ENCODE measurements at places on chromosomes 16 and 17. TPM values are rescaled to one million over a fixed set of nuclear protein-coding genes. Genes with fewer than 3 reads are reported as not detected.
A peak's percentile ranks its signal among the peaks of the same experiment; 100 is the strongest.

DNA sequence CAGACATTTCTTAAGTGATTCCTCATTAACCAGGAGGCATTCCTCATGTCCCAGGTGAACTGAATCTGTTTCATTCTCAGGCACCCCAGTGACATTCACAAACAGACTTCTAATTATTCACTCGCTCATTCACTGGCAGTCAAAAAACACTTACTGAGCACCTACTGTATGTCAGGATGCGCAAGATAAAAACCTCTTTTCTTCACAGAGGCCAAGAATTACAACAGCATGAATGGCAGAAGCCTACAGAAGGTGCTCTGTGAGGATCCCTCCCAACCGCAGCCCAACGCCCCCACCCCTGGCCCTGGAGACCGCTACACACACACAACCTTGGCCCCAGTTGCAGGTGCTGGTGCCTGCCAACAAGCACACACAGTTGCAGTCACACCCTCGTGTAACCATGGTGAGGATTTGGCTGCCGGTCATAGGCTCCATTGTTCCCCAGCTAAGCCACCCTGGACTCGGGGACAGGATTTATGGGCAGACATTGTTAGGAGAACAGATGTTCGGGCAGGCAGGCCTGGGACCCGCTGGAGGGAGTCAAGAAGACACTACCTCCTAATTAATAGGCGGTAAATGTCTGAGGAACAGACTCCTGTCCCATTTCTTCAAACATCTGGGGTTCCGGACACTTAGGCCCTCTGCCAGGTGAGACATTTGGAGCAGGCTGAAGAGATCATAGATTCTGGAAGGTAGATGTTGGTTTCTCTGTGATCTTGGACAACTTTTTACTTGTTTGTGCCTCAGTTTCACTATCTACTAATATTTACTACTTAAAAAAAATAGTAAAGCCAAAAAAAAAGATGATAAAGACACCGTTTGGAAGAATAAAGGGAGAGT lies 43.2 kb downstream of the CUEDC1 start:
- peak; percentile 97 for DNase-seq

GRCh38 chr17:28105501-28105900 lies 63.0 kb downstream of the NLK start:
- DNase-seq, result no peak

The MCRIP1 gene
- total RNA-seq, result 55.2 TPM

- no peak for DNase-seq
Measured at GRCh38 chr17:1244606-1245012, 25.6 kb upstream of the BHLHA9 start.

GRCh38 chr16:55418586-55418985 lies 60.4 kb upstream of the MMP2 start:
- peak; percentile 8 for DNase-seq

DNA sequence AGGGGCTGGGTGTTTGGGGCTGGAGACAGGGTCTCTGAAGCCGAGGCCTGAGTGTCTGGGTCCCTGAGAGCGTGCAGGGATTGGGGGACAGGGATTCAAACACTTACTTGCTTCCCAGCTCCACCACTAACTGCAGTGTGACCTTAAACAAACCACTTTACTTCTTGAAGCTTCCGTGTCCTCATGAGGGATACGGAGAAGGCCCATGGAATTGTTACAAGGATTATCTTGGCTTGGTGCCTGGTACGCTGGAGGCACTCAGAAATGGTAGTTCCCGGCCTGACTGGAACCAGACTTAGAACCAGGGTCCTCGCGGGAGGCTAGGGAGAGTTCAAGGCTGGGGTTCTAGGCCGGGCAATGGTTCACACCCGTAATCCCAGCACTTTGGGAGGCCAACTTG lies 2.9 kb upstream of the CXCL16 start:
- DNase-seq, result no peak

The TPSG1 gene
- not detected for total RNA-seq

DNA sequence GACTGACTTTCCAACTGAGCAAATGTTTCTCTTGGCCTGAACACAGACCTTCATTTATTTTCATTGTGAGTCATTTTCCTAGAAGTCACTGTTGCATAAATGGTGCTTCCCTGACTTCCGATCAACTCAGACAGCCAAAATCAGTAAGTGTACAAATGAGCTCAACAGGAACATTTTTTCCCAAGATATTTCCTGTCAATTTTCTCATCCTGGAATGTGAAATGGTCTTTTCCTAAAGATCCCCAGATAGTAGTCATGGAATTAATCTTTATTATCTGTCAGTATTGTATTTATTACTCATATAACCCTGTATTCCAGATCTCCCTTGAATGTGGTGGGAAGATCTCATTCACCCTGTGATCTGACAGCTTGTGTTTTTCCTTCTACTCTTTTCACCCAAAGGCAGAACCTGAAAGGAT lies 360.3 kb upstream of the KIF2B start:
- DNase-seq, result no peak

The KCNG4 gene
- not detected for total RNA-seq

The ACSM5 gene
- 5.6 TPM for total RNA-seq

The CLEC18C gene
- 0.81 TPM for total RNA-seq

DNA sequence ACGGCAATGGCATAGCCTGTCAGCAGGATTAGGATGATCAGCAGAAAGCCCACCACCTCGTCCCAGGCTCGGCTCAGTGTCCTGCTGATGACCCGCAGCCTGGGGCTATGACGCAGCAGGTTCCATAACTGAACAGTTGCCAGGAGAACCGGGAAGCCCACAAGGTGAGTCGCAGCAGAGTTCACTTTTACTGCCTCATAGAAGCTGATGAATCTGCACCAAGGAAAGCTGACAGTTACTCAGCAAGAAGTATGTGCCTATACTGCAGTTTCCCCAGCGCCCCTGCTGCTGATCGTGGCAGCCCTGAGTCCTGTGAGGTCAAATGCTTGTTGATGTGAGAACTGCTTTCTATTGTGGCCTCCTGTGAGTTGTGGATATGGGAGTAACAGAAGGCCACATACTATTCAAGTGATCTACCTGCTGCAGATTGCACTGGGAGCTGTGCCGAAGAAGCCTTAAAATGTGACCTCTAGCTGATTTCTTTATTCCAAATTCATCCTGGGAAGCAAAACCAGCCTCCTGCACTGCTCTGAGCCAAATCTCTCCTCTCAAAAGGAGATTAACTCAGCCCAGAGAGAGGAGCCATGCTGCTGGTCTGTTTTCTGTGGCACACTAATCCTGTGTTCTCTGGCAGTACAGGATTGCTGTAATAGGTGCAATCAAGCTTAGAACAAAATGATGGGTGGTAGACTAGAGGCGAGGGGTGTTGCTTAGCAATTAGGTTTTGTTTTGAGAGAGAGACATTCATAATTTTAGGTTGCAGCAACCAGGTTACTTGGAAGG lies 38.8 kb downstream of the IST1 start:
- no peak for DNase-seq

The CCL17 gene
- total RNA-seq, result not detected

DNA sequence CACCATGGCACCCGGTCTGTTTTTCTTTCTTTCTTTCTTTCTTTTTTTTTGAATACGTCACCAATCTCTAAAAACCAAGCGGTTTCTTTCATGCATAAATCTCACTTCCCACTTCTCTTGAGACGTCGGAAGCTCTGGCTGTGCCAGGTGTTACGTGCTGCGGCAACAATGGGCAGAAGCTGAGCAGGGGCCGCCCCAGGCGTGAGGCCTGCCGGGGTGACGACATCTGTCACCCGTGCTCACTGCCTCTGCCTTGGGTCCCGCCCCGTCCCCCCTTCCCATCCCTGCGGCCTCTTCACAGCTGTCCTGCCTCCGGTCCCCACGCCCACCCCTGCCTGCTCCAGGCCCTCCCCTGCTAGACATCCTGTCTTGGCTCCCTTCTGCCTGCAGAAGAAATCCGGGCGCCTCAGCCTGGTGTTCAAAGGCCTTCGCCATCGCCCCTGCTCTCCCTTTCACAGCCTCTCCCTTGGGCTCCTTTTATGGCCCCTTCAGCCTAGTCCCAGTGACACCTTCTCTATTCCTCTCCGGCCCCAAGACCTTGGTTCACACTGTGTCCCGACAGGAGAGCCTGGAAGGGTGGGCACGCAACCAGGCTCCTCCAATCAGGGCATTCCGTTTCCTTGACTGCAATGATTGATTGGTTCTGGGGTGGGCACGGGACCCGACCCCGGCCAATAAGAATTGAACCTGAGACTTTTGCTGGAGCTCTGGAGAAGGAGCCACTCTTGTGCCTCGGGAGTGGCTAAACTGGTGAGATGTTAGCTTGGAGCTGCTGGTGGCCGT lies 4.8 kb downstream of the P2RX1 start:
- DNase-seq, result no peak

GRCh38 chr16:79067600-79067999 lies 532.9 kb downstream of the MAF start:
- no peak for DNase-seq

DNA sequence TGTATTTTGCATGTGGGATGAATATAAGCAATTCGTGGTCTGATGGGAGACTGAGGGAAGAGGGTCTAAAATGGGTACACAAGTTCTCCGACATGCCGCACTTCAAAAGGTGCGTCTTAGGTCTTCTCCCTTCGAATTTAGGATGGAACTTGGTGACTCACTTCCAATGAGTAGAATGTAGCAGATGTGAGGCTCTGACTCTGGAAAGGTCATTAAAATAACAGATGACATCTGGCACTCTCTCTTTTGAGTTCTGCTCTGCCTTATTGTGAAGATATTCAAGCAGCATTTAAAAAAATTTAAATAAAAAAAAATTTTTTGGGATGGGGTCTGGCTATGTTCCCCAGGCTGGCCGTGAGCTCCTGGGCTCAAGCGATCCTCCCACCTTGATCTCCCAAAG lies 92.7 kb downstream of the TMEM100 start:
- DNase-seq, result no peak

The ITGB3 gene
- total RNA-seq, result 260 TPM

DNA sequence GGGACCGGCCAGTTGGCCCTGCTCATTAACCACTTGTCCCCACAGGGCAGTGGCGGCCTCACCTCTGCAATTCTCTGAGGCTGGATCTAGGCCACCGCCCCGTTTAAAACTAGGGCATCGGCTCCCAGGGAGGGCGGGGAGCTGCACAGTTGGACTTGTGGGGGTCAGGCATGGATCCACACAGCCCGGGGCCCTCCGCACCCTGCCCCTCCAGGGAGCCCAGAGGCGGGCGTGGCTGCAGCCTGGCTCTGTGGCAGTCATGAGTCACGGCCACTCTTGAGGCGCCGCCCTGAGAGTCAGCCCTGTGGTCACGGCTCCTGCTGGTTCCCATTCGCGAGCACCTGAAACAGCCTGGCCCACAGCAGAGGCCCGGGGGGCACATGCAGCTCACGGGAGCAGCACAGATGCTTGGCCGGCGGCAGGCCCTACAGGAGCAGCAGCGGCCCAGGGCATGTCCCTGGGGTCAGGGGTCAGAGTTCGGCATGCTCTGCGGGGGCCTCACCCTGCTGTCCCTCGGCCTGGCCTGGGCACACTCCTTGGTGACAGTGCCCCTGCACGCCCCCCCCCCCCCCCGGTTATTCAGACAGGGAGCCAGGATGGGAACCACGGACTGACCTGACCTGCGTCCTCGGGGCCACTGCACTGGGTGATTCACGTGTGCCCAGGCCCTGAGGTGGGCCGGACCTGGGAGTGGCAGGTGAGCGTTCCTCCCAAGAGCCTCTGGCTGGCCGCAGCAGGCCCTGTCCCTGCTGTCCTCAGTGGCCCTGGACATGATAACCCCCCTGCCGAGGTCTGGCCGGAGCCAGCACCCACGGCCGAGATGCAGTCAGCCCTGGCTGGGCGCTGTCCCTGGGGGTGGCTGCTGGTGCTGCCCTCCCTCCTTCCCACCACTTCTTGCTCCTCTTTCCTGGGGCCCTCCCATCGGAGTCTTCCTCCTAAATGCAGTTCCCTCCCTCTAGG lies 8.2 kb downstream of the CAPN15 start:
- no peak for DNase-seq

GRCh38 chr17:19494961-19495806 lies 38.5 kb upstream of the SLC47A1 start:
- no peak for DNase-seq

GRCh38 chr16:85309656-85310587 lies 197.7 kb upstream of the CIBAR2 start:
- peak; percentile 92 for DNase-seq

DNA sequence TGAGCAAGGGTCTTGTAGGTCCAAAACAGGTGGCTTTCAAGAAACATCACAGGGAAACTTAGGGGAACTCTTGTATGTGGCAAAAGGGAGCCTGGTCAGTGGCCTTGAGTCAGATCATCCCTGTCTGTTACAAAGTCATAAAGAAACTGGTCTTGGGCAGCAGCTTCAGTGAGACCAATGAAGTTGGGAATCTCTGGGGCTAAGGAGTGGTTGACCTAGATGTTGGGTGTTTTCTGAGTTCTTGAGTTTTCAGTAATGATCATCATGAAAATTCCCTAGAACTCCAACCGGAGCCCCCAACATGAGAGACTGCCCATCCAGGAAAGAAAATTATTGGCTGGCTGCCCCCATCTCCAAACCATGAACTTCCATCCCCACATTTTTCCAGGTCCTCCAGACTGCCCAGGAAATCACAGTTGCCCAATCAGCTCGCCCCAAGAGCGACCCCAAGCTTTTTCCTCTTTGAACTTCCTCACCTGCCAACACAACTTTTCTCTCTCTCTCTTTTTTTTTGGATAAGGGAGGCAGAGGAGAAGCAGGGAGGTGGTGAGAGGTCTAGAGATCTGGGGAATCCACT lies 3.9 kb downstream of the CCR7 start:
- no peak for DNase-seq

- DNase-seq, result no peak
Measured at GRCh38 chr16:13835935-13836730, 83.8 kb upstream of the ERCC4 start.

GRCh38 chr17:29954405-29954804 lies 13.0 kb downstream of the EFCAB5 start:
- DNase-seq, result no peak

The CES3 gene
- total RNA-seq, result 1.3 TPM

GRCh38 chr16:59605706-59606105 lies 871.6 kb upstream of the GOT2 start:
- DNase-seq, result no peak

DNA sequence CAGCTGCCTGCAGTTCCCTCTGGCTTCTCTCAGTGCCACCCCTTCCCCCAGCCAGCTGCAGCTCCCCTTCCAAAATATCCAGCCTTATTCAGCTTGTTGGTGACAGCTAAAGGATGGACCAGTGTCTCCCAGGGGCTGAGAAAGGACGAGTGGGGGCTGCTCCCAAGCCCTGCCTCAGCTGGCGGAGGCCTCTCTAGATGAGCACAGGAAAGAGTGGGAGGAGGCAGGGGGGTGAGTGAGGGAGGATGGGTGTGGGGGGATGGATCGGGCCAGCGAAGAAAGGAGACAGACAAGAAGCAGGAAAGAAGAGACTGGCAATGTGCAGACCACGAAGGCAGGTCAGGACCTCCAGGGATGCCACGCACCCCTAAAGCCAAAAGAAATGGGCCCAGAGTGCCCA lies 17.5 kb downstream of the PIPOX start:
- DNase-seq, result no peak

GRCh38 chr16:51757505-51757904 lies 606.4 kb upstream of the SALL1 start:
- peak; percentile 39 for DNase-seq

Data from thyroid gland (tissue), 4 donors.